ENCODE measurements at places on chromosomes 7 and 10.

DNA sequence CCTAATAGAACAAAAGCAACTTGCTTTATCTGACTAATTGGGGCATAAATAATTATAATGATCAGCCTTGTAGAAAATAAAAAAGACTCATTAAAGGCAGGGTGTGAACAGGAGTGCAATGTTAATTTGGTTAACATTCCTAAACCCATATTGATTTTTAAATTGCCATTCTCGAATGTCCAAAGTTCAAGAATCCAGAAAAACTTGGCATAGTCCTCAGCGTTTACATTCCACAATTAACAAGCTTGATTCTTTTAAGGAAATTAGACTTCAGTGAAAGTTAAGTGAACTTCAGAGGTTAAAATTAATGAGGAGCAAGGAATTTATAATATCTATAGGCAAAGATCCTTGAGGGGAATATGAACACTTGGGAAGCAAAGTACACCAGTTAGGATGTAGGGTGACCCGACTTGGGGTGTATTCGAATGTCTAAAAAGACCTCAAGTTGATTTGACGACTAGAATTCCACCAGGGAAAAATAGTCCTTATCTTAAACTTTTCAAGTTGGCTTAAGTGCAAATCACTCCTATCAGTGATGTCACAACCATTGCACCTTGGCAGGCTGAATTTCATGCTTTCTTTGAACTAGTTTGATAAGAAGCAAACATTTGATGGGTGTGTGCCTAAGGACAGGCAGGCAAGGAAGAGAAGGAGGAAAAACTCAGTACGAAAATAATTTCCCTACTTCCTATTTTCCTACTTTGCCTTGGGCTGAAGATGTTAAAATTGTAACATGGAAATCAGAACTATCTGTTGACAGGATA lies 830.4 kb upstream of the COBL start:
- no peak for DNase-seq

DNA sequence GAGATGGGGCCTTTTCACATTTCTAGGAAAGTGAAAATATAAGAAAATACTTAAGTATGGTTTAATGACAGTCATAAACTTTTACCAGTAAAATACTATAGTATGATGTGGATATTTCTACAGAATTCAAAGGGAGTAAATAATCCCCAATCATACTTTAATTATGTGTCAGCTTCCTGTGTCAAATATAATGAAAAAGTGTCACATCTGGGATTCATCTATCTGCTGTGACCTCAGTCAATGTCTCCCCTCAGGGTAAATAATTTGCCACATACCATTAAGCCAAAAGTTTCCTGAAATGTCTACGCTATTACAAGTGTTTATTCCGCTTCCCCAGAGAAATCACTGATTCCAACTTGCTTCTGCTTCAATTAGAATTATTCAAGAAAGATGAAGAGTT lies 110.5 kb downstream of the ITGA8 start:
- peak; percentile 90 for DNase-seq

- peak; percentile 66 for DNase-seq
Measured at GRCh38 chr7:84218681-84219080, 24.1 kb upstream of the SEMA3A start.

DNA sequence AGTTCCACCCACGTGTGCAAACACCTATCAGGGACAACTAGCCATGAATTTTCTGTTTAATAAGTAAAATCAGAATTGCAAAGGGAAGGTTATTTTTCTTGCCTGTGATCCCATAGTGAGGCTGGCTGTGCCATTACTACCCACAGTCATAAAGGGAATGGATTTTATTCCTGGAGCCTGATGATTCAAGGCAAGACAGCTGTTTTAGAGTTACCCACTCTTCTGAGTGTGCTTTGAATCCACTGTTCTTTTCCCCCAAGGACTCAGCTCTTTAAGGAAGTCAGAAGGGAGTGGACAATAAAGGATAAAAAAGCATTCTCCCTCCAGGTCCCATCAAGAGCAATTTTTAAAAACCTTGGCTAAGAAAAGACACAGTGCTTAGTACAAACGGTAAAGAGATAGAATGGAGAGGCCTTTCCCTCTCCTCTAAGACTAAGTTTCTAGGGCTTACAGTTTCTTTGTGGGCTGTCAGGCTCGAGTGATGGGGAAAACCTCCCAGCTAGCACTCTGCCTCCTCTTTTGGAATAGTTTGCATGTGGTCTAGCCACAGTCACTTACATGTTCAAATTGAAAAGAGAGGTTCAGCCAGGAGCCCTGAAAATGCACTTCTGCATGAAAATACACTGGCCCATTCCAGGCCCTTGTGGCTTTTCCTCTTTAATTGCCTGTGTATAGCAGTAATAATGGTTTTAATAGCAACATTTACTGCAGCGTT lies 5.1 kb upstream of the LRRC4 start:
- no peak for DNase-seq

DNA sequence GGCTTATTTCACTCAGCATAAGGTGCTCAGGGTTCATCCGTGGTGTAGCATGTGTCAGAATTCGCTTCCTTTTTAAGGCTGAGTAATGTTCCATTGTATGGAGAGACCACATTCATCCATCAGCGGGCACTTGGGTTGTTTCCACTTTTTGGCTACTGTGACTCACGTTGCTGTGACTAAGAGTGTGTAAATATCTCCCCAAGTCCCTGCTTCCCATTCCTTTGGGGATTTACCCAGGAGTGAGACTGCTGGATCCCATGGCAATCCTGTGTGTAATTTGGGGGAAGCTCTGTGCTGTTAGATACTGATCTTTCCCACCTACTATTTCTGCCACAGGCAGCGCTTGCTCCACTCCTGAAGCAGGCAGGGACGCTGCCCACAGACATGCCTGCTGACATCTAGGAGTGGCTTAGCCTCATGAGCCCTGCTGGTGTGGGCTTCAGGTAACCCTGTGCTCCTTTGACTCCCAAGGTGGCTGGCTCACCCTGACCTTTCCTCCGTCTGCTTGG lies 346.0 kb downstream of the FRMD4A start:
- DNase-seq = peak; percentile 88

- DNase-seq = peak; percentile 97
Measured at GRCh38 chr10:21336476-21337170, 188.9 kb downstream of the SKIDA1 start.

- peak; percentile 36 for DNase-seq
Measured at GRCh38 chr10:77784856-77785255, 141.7 kb downstream of the DLG5 start.

DNA sequence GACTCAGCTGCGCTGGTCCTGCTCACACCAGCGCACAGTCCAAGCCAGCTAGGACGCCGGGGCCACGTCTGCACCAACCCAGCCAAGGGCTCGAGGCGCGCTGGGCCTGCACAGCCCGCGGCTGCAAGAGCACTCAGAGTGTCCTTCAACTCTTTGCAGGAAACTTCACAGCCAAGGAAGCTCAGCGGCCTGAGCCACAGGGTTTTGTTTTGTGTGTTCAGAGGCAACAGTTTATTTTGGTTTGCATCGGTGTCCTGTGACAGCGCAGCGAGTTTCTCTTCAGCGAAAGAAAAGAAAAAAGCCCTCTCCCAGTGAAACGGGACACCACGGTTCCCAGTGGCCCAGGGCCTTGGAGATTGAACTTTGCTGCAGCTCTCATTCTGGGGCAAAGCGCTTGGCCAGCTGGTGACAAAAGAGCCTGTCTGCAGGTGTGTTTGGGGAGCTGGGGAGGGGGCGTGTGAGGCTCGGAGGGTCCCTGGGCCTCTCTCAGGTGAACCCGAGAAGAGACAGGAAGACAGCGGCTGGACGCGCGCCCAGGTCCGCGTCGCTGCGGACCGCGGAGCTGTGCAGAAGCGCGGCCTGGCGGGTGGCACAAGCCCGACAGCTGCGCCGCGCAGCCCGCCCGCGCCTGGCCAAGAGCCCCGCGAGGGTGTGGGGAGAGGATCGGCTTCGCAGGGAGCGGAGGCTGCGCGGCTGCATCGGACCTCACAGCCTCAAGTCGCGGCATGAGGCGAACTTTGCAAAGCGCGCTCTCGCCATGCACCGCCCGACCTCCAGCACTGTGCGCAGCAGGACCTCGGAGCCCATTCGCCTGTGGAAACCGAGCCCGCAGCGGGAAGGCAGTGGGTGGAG lies 922 bp downstream of the CXCL12 start:
- no peak for DNase-seq
